Central memory CD4-positive, alpha-beta T cell (primary cell): ENCODE measurements at places on chromosomes 12 and 14.

GRCh38 chr12:98612696-98613334 lies 19.3 kb downstream of the SLC25A3 start:
- DNase-seq: no peak

DNA sequence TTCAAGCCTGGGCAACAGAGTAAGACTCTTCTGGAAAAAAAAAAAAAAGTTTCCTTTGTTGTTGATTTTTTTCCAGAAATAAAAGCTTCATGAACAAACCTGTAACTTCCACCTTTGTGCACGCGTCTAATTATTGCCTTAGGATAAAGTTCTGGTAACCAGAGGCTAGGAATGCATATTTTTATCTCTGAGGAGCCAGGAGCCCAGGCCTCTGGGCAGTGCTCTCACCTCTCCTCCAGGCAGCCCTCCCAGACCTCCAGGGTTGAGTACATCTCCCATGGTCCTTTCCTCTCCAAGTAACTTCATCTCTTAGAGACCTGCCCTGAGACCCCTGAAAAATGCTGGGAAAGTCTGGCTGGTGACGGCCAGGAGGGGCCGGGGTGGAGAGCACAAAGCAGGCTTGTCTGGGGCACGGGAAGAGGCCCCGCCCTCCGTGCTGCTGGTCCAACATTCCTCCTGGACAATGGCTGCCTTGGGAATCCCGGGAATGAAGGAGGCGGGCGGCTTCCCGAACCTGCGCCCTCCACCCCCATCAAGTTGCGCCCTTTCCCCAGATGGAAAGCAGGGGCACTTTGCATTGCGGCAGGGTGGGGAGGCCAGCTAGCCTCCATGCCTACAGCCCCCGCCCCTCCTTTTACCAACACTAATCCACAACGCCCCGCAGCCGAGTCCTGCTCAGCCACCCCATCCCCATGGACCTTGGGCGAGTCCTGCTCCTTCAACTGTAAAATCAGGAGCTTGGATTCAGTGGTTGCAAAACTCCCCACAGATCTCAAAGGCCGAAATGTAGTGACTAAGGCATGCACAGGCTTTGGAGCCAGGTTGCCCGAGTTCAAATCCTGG lies 7.3 kb upstream of the FIGNL2 start:
- DNase-seq: no peak

GRCh38 chr12:57611108-57611826 lies at the start of gene ARHGEF25:
ARHGEF25 (plus strand) TSS chr12:57611435; CDS start chr12:57611895, 460 bp downstream.
- no peak for DNase-seq

GRCh38 chr12:27614866-27615265 lies 81.4 kb upstream of the REP15 start:
- no peak for DNase-seq

DNA sequence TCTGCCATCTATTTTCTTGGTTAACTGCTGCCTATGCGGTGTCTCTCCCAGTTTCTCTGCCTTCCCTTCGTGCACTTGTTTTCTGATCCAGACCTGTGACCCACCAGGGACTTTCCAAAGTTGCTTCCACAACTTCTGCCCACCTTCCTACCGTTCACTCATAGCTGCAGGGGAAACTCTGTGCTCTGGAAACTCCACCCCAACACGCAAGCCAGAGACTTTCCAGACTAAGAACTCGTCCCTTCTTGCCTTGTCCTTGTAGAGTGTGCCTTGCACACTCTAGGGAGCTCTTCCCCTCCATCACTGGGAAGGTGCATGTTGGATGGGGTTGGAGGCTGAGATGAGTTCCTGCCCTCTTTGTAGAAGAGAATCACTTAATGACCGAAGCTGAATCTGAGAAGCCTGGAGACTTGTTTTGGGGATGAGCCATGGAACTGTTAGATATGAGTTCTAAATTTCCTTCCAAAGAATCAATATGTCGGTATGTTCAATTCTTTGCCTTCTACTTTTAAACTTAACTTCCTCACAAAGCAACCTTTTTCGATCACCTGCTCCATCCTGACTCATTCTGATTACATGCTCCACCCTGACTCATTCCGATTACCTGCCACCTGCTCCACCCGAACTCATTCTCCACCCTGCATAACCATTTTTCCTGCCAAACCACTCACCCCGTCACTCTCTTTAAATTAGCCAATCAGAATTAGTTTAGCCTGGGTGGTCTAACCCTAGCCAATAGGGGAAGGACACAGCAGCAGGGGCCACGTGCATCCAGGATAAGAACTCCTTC lies 82.1 kb upstream of the CAPRIN2 start:
- no peak for DNase-seq

DNA sequence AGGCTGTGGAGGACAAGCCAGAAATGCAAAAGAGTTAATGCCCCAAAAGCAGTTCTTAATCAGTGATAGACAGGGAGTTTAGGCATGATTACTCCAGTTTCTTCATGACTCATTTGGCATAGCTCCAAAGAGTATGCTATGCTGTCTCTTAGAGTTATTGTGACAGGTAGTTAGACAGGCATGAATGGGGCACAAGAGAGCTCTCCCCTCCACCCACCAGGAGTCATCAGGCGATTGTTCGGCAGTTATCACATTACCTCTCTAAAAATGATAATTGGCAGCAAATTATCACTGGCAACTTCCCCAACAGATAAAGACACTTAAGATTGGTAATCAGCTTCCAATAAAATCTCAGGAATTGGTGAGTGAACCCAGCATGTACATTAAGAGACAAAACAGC lies 320.1 kb downstream of the DAD1 start:
- peak; percentile 19 for DNase-seq

GRCh38 chr12:120855823-120856588 lies 48.2 kb downstream of the SPPL3 start:
- DNase-seq: no peak

- no peak for DNase-seq
Observed at GRCh38 chr12:86735851-86736250, 479.7 kb upstream of the MGAT4C start.

GRCh38 chr12:113228394-113229028 lies 7.2 kb downstream of the TPCN1 start:
- no peak for DNase-seq

GRCh38 chr12:90174198-90174510 lies 465.5 kb upstream of the ATP2B1 start:
- DNase-seq: no peak

- DNase-seq: no peak
Observed at GRCh38 chr14:20631880-20632389, 9.6 kb downstream of the OR6S1 start.

DNA sequence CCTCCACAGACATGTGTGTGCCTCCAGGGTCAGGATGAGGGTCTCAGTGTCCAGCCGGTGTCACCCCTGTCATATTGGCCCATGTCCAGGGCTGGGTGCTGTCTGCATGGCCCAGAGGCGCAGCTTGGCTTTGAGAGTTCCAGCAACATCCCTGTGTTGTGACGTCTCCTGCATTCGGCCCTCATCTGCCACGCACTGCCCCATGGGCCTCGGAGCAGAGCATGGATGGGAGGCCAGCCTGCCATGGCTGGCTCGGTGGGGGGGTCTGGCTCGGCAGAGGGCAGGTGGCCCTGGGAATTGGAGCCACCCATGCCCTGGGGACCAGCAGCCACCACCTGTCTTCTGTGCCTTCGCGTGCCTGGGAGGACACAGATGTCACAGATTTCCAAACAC lies 10.8 kb upstream of the TEX22 start:
- no peak for DNase-seq

- DNase-seq: no peak
Observed at GRCh38 chr14:49692193-49692757, 645 bp upstream of the KLHDC1 start.

- DNase-seq: no peak
Observed at GRCh38 chr12:67940780-67941243, 48.4 kb upstream of the IFNG-AS1 start.

GRCh38 chr14:63174760-63175191 lies 29.5 kb upstream of the RHOJ start:
- DNase-seq: no peak

DNA sequence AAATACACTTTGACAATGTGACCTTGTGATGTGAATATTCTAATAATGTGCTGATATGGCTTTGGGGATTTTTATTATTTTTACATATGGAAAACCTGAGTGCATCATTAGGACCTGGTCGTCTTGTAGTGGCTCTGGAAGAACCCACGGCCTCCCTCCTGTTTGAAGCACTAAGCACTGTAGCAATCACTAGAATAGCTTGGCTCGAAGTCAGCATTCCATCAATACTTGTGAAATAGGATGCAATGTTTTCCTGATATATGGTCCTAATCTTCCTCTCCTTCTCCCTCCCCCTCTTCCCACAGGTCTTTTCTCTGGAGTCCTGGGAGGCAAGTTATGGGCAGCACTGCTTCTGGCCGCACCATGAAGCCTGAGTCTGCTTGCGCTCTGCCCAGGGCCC lies 71.9 kb downstream of the NRXN3 start:
- DNase-seq: no peak

GRCh38 chr12:57210926-57211692 lies 5.5 kb upstream of the NXPH4 start:
- DNase-seq: no peak

DNA sequence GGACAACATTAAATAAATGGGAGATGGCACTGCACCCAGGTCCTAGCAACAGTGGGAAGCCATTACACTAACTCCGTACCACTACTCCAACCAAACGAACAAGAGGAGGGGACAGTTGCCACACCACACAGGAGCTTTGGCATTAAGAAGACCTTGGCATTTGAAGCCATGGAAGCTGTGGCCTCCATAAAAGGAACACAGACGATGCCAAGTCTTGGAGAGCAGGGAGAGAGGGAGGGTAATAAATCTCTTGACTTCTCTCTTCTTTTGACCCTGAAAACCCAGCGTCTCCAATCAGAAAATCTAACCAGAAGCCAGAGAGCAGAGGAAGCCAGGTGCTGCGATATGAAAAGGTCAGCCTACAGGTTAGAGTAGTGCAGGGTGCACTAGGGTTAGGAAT lies 338.8 kb upstream of the TMEM132C start:
- DNase-seq: no peak

DNA sequence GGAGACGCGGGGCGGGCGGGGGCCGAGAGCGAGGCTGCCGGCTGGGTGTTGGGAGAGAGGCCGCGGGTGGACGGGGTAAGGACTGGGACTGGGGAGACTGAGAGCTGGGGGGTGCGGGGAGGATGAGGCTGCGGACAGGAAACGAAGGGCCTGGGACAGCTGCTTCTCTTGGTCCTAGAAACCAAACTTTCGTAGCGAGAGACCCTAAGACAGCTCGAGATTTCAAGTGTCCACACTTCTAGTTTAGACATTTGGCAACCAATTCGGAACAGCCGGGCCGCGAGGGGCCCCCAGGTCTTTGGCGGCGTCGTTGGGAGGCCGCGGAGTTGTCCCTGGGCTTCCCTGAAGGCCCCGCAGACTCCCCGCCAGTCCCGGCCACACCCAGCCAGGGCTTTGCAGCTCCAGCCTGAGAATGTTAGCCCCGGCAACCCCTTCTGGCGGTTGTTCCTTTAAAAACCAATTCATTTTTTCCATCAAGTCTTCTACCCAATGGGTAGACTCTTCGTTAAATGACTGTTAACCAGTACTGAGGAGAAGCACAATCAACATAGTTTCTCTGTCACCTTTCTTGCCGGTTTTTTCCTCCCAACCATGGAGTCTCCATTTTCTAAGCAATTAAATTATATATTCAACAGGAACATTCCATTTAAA lies 11.5 kb downstream of the NKX2-1 start:
- DNase-seq: no peak

GRCh38 chr12:75545636-75546035 lies 34.2 kb upstream of the KRR1 start:
- no peak for DNase-seq

DNA sequence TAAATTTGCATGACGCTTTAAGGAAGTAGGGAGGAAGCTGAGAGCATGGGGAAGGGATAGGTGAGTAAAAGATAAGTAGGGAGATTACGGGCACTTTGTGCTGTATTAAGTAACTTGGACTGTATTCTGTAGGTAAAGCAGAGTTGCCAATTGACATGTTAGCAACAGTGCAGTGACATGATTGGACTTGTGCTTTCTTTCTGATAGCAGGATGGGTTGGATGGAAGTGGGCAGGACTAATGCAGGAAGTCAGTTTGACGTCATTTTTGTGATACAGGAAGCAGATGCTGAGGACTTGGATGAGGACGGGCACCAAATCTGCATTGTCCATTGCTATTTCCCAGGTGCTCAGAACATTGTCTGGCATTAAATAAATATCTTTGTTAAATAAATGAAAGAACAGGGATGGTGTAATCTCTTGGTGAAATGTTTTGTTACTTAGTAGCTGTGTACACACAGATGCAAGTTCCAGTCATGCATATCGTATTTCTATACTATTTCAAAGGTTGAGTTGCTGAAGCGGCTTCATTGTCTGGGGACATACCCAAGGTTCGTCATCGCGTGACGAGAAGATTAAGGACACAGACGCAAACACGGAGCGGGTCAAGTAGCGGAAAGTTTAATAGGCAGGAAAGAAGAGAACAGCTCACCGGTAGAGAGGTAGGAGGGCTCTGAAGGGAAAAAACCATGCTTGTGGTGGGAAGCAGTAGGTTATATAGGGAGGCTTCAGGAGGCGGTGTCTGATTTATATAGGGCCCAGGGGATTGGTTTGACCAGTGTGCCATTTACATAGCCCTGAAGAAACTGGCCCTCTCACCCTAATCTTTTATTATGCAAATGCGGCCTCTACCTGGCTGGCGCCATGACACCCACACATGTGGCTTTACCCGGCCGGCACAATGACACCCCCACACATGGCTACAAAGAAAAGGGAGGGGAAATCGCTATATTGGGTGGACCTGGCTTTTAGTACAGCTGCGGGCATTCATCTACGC lies 30.7 kb downstream of the GUCY2C start:
- no peak for DNase-seq

- DNase-seq: peak; percentile 26
Observed at GRCh38 chr12:29073631-29074239, 75.3 kb upstream of the FAR2 start.

DNA sequence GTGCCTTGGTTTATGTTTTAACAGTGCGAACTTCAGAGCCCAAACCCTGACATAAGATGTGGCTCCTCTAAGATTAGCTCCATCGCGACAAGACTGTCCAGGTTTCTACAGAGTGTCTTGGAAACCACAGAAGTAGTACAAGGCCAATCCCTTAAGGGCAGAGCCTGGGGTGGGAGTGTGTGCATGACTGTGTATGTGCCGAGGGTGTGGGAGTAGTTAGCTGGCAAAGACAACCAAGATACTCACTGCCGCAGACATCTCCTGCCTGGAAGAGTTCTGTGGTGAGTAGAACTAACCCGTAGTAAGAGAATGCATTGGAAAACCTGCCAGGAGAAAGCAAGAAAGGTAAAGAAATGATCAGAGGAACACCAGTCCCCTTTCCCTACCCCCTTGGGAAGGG lies 54.1 kb downstream of the DAO start:
- no peak for DNase-seq

- no peak for DNase-seq
Observed at GRCh38 chr14:75720116-75720515, 59.1 kb downstream of the TTLL5 start.

- no peak for DNase-seq
Observed at GRCh38 chr14:77085538-77085937, 12.5 kb upstream of the CIPC start.

- no peak for DNase-seq
Observed at GRCh38 chr12:100229036-100229635, 28.5 kb downstream of the ACTR6 start.

DNA sequence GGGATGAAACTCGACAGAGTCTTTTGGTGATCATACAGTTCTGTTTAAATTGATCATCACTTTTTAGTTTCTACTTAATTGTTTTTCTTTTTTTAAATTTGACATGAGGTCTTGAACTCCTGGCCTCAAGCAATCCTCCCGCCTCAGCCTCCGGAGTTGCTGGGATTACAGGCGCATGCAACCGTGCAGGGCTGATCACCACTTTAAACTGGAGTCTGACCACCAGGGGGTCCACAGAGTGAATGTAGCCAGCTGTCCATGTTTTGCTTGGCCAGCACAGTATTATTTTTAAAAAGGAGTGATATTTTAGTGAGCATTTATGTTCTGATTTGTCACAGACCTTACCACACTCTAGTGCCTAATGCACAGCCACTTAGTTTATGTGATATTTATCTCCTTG lies 10.7 kb downstream of the DAAM1 start:
- no peak for DNase-seq
